ENCODE measurements at places on chromosomes 2 and 18. TPM values are rescaled to one million over a fixed set of nuclear protein-coding genes. Genes with fewer than 3 reads are reported as not detected.

GRCh38 chr2:196112418-196113034 is 43.9 kb upstream of the DNAH7 start:
- peak; percentile 53 for DNase-seq

The DNAJC5G gene
- not detected for total RNA-seq

The LHCGR gene
- not detected for total RNA-seq

The CTLA4 gene
- total RNA-seq, result not detected

The SPP2 gene
- total RNA-seq, result not detected

GRCh38 chr18:8945514-8945913 is 157.0 kb upstream of the NDUFV2 start:
- DNase-seq, result no peak

The IL1RL1 gene
- not detected for total RNA-seq

DNA sequence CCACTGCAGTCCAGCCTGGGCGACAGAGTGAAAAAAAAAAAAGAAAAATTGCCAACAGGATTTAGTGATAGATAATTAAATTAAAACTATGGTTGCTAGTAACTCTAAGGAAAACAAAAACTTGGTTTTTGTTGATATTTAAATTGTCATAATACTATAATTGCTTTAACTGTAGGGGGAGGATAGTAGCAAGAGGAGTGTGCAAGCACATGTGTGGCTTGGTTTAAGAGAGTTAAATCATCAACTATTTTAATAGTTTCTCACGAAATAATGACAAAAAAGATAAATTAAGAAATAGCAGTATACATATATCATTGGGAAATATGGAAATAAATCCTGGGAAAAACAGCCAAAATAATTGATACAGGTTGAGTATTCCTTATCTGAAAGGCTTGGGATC is 27.4 kb upstream of the RAPGEF4 start:
- no peak for DNase-seq

- no peak for DNase-seq
These were observed 117.5 kb downstream of the SPHKAP start for GRCh38 chr2:228064024-228064423.

- no peak for DNase-seq
These were observed 78.5 kb downstream of the RBM43 start for GRCh38 chr2:151182899-151183809.

GRCh38 chr2:203033395-203033794 is 18.7 kb downstream of the NBEAL1 start:
- DNase-seq, result no peak

GRCh38 chr18:11851806-11852337 is 659 bp downstream of the CHMP1B start:
- DNase-seq, result no peak

The UGT1A10 gene
- total RNA-seq, result not detected

The TUBA4B gene
- total RNA-seq, result not detected

DNA sequence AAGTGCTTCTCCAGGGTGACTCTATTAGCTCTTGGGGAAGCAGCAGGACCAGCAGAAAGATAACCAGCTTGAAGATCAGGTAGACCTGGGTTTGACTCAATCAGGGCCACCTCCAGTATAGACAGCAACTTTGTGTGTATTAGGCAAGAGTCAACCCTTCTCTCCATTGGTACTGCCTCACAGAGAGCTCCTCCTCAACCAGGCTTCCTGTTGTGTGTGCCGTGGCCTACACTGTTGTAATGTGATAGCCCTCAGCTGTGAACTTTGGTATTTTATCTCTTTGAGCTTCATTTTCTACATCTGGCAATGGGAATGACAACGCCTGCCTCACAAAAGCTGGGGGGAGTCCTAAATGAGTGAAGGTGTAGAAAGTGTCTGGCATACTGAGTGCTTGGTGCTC is 17.0 kb upstream of the MAP3K20 start:
- DNase-seq, result no peak

GRCh38 chr18:45686891-45687611 is 36.9 kb upstream of the SLC14A1 start:
- no peak for DNase-seq

DNA sequence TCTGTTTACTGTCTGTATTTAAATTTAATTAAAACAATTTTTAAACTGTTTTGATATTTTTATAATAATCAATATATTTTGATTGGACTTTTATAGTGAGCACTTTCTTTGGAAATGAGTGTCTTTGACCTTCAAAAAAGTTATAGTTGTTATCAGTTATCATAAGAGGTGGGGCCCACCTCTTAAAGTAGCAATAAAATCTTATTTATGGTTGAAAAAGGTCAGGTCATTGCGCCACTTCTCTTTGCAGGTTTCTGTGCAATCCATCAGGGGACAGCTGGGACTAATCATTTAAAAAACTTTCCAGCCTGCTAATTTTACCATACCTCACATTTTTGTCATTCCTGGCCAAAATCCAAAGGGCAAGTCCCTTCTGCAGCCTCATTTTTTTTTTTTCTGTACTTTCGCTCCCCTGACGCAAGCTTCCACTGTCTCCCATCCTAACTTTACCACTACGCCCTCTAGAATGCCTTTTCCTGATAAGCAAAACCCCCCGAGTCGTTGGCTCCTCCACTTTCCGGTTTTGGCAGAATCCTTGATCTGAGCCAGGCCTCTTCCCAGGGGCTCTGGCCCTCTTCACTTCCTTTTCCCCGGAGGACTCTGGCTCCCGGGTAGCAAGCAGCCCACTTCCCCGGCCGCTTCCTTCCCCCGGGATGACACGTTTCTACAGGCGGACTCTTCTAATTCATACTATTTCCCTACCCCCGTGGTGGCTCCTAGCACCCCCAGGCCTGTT is 1.1 kb upstream of the SEH1L start:
- DNase-seq, result peak; percentile 68

The C2orf72 gene
- total RNA-seq, result 12.8 TPM

DNA sequence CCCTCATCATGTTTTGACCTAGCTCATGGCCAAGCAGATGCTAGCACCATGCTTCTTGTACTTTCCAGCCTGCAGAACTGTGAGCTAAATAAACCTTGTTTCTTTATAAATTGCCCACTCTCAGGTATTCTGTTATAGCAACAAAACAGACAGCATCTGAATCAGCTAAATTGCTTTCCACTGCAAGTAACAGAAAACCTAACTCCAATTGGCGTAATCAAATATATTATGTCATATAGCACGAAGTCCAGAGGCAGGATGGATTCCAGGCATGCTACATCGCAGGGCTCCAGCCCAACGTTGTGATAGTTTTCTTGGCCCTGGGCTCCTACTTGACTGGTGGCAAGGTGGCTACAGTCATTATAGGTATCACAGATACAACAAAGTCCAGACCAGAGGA is 10.4 kb upstream of the CUL3 start:
- no peak for DNase-seq

- no peak for DNase-seq
These were observed 104.9 kb downstream of the ASAP2 start for GRCh38 chr2:9311488-9311887.

DNA sequence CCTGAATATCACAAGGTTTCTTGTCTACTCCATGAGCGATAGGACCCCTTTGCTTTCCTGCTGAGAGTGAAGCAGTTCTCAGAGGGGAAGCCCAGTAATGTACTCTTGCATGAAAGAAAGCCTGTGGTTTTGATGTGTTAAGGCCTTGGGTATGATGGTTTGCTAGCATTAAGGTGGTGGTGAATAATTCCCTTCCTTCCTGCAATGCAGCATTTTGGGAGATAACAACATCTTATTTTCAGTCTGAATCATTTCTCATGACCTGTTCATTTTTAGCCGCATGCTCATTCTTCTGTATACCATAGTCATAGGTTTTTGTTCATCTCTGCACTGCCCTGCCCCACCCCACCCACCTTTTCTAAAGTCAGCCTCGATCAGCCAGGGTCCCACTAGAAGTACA is 66.2 kb downstream of the HNMT start:
- DNase-seq, result no peak

The CPS1 gene
- 0.95 TPM for total RNA-seq

- DNase-seq, result no peak
These were observed 70.2 kb downstream of the NGEF start for GRCh38 chr2:232942831-232943230.

- no peak for DNase-seq
These were observed 17.7 kb downstream of the MSTN start for GRCh38 chr2:190044866-190045265.

DNA sequence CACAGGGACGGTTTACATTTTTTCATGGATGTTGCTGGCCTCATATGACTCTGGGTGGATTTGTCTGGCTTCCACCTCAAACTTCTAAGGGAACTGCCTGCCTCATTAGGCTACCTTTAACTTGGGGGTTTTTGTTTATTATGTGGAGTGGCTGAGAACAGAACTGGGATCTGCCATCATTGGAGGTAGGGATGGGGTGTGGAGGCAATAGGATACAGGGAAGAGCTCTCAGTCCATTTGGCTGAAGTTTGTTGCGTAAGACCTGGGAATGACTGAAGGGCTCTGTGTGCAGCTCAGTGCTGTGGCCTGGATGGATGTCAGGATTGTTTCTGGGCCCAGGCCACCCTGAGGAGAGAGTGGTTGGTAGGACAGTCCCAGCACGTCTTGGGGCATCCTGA is 31.2 kb downstream of the ASB1 start:
- no peak for DNase-seq

DNA sequence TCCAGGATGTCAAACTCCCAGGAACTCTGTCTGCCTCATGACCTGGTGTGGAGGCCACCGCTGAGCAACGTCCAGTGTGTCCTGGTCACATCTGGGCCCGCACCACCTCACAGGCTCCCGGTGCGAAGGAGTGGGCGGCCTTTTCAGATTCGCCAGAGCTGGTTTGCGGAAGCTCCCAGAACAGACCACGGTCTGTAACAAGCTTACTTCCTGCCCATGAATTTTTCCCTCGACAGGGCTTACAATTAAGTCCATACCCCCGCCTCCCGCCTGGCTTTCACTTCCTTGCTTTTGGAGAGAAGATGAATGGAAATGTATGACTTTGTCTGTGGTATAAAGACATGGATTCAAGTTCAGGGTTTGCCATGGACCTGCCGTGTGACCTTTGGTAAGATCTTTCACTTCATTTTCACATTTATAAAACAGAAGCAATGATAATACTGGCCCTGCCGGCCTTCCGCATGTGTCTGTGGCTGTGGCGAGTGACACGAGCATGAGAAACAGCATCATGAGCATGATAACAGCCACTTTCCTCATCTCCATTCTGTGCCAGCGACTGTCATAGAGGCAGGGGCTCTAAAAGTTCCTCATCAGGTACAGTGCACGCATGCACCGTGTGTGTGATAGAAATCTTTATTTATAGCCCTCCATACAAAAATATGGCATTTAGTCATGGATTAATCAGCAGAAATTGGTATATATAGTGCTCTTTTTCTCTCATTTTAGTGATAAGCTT is 31.0 kb upstream of the KCNF1 start:
- DNase-seq, result no peak

- no peak for DNase-seq
These were observed 3.0 kb upstream of the GFPT1 start for GRCh38 chr2:69390001-69390400.

DNA sequence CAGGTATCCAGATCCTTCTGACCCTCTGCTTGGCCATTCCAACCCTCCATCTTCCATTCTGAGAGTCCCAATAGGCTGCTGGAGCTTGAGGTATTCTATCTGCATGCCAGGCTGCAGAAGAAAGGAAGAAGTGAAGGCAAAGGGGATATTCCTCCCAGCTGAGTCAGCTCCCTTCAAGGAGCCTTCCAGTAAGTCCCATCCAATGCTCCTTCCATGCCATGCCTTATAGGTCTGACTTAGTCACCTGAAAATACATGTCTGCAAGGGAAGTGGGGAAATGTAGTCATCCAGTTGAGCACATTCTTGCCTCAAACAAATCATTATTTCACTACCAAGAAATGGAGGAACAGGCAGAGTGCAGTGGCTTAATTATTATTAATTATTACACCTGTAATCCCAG is 464.6 kb downstream of the CNTNAP5 start:
- DNase-seq, result no peak

DNA sequence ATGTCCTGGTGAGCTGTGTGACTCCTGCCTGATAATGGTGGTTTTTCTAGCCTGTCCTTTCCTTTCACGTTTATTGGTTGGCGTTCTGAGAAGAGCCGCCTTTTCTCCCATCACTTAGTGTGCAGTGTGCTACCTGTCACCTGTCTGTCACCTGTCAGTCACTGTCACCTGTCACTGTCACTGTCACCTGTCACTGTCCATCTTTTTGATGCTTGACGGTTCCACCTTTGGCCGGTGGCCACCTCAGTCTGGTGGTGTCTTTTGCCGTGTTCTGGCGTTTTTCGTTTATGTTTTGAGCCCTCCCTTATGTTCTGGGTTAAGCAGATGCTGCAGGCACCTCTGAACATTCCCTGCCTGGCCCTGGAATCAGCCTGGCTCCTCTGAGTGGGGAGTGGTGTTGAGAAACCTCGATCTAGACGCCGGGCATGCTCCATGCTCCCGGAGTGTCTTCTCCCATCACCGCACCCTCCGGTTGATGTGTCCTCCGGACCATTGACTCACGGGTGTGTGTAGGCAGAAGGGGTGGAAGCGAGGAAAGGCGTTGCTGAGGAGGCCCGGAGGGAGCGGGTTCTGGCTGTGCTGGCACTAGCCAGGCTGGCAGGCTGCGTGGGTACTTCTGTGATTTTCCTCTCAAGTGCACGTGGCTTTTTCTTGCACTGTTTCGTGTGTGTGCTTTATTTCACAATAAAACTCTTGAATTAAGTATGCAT is 20.7 kb downstream of the DTYMK start:
- no peak for DNase-seq

DNA sequence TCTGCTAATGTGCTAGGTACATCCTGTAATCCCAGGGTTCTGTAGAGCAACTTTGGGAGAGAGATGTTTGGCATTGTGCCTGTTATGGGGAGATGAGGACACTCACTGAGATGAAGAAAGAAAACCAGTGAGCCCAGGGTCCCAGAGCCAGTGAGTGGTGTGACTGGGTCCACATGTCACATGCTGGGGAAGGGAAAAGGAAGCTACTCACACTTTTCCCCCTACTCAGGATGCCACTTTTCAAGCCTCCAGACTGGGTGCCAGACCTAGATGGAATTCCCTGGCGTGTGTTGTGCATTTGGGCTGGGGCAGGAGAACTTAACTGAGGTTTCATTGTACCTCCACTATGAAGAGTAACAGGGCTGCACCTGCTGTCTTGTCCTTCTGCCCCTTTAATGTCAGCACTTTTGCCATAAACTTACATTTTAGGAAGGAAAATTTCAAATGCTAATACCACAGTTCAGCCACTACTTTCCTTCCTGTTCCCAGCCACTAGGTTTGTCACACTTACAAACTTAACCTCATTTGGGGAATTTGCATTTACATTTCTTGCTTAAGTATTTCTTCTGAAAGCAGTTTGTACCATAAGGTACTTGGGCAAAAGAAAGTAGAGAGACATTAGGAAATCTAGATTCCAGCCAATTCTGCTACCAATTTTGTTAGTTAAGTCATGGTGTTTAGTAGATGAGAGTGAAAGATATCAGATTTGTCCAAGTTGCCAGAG is 10.2 kb downstream of the INSIG2 start:
- no peak for DNase-seq

The PSD4 gene
- total RNA-seq, result 27.0 TPM

- DNase-seq, result peak; percentile 51
These were observed 25.8 kb downstream of the PKP4 start for GRCh38 chr2:158482594-158482993.

The SOX11 gene
- not detected for total RNA-seq

DNA sequence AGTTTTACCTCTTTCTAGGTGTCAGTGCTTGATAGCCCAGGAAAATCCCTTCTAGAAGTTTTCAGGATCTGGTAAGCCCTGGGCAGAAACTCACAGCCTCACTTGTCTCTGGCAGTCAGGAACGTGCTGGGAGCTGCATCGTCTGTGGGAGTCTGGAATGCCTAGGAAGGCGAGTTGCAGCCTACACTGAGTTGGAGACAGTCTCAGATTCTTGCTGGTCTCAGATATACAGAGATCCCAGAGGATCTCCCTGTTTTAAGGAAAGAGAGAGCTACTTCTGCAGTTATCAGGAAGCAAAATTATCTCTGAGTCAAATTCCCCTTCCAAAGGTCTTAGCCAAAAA is 104.4 kb upstream of the CDC42EP3 start:
- no peak for DNase-seq

- DNase-seq, result no peak
These were observed 50.5 kb upstream of the SLC1A4 start for GRCh38 chr2:64938607-64939285.
